Activated naive CD4-positive, alpha-beta T cell (primary cell): ENCODE measurements at places on chromosomes 5 and 9.

DNA sequence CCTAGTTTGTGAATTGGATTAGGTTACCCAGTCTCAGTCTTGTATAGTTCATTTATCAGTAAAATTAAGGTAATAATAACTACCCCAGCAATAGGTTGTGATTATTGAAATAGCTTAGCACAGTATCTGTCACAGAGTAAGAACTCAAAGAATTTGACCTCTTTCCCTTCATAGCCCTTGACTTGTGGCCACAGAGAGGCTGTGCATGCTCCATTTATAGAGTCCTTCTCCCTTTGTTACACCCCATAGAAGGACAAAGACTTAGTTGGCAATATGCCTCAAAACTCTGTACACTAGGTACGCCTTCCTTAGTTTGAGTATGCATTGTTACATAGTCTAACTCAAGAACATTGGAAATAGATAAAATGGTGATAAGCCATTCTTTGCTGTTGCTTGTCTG, 257.2 kb downstream of the KCTD16 start:
- DNase-seq = no peak

DNA sequence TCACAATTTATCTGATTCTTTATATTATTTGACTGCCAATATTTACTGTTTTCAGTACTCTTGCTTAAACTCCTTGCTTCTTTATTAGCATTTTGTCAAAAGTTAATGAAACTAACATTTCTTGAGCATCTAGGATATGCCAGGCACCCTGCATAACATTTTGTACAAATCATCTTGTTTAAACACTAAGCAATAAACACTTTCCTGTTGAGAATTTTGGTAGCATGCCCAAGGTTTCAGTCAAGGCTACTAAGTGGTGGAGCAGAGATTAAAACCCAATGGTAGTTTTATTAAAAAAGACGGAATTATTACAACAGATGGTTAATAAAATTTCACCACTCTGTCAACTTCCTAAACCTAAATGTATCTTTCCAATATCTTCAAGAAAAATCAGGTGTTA, 43.2 kb downstream of the SKIC3 start:
- DNase-seq = no peak

DNA sequence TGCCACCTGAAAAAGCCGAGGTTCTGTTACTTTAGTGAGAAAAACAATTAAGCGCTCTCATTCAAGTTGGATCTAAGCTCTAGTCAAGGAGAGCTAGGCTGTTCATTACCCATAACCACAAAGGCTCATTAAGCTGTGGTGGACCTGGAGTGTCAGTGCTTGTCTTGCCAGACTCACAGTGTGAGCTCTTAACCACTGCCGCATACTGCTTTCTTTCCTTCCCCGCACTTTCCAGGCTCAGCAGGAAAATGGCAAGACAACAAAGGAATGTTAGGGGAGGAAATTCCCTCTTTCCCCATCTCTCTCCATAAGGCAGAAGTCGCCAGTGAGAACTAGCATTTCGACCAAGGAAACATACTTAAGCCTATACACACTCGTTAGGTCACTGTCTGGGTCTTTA, 467.3 kb downstream of the ENC1 start:
- DNase-seq = no peak

GRCh38 chr5:114255260-114255659, 106.6 kb upstream of the KCNN2 start:
- no peak for DNase-seq

DNA sequence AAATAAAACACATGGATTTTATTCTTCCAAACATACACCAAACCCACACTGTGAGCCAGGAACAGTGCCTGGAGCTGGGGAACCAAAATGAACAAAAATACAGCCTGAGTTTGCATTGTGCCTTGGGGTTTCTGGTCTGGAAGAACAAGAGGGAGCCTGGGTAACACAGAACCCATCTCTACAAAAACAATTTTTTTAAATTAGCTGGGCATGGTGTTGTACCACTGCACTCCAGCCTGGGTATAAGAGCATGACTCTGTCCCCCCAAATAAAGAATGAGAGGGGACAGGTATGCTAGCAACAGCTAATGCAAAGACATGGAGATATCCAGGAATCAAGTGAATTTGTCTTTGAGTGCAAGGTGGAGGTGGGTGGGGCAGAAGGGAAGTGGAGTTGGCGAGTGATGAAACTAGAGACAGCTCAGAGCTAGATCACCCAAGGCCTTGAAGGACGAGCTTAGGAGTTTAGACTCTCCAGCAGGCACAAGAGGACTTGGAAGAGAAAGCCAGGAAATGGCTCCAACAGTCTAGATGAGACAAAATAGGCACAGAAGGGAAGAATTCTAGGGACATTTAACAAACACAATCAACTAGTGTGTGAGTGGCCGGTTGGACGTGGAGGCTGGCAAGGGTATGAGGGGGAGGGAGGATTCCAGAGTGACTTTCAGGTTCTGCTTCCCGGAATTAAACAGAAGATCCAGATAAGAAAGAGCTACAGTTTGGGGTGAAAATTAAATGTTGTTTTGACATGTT, 47.4 kb downstream of the FNBP1 start:
- DNase-seq = no peak

GRCh38 chr5:108983461-108984092, 235.9 kb downstream of the FER start:
- DNase-seq = no peak

- DNase-seq = no peak
These were observed 80.8 kb upstream of the IER5L start for GRCh38 chr9:129258823-129259301.

DNA sequence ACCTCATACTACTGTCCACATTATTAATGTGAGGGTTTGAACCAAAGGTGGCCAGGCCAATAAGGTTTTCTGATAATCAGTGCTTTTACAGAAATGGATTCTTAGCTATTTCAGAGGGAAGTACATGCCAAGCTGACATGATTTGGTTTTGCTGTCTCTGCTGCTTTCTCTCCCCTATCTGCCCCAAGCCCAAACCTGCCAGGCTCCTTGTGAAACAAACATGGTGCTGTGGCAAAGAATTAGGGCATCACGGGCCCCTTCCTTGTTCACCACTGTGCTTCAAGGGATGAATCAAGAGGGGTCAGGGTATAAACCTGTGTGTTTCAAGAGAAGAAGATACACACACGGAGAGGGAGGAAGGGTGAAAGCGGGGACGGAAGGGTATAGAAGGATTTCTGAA, 41.3 kb upstream of the SMU1 start:
- no peak for DNase-seq

DNA sequence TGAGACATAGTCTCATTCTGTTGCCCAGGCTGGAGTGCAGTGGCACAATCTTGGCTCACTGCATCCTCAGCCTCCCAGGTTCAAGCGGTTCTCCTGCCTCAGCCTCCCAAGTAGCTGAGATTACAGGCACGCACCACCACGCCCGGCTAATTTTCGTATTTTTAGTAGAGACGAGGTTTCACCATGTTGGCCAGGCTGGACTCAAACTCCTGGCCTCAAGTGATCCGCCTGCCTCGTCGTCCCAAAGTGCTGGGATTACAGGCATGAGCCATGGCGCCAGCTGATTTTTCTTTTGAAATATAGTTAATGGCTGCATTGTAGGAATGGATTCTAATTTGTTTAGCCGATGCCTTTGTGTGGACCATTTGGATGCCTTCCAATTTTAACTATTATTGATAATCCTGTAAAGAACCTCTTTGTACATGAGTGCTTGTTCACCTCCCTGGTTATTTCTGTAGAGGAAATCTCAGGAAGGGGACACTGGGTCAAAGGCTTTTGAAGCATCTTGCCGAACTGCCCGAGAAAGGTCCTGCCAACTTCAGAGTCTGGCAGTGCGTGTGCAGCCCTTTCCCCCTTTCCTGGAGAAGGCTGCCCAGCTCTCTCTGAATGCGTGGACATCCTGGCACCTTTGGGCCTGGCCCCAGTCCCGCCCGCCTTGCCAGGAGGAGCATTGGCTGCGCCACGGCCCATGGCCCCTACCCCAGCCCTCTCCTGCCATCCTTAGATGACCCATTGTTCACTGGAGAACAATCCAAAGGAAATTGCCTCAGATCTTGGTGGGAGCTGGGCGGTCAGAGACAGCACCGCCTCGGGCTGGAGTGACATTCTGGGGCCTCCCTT, 8.9 kb upstream of the NUP214 start:
- no peak for DNase-seq

GRCh38 chr9:129173296-129174101, 4.6 kb downstream of the IER5L start:
- no peak for DNase-seq

- DNase-seq = no peak
These were observed 37.5 kb upstream of the PPP1R26 start for GRCh38 chr9:135442075-135442474.

GRCh38 chr9:14353222-14354056, 39.5 kb upstream of the NFIB start:
- DNase-seq = peak; percentile 4

DNA sequence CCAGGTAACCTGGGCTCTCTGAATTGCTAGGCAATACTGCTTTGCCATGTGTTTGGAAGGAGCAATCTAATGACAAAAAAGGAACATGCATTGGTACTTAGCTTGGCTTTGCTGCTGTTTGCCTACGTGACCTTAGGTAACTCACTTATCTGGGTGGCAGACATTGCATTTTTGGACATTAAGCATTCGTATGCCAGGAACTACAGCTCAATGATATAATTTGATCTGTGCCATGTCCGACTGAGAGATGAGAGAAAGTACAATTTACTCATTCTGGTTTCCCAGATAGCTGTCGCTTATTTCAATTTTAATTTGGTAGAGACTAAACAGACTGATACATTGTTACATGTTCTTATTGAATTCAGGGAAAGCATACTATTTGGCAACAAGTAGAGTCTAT, 63.2 kb upstream of the FRRS1L start:
- DNase-seq = no peak

GRCh38 chr5:41924526-41924871, 582 bp upstream of the FBXO4 start:
- DNase-seq = no peak
